ENCODE measurements at places on chromosomes 6 and 20.

GRCh38 chr6:170291271-170292110, 613 bp upstream of the DLL1 start:
- DNase-seq, result no peak

DNA sequence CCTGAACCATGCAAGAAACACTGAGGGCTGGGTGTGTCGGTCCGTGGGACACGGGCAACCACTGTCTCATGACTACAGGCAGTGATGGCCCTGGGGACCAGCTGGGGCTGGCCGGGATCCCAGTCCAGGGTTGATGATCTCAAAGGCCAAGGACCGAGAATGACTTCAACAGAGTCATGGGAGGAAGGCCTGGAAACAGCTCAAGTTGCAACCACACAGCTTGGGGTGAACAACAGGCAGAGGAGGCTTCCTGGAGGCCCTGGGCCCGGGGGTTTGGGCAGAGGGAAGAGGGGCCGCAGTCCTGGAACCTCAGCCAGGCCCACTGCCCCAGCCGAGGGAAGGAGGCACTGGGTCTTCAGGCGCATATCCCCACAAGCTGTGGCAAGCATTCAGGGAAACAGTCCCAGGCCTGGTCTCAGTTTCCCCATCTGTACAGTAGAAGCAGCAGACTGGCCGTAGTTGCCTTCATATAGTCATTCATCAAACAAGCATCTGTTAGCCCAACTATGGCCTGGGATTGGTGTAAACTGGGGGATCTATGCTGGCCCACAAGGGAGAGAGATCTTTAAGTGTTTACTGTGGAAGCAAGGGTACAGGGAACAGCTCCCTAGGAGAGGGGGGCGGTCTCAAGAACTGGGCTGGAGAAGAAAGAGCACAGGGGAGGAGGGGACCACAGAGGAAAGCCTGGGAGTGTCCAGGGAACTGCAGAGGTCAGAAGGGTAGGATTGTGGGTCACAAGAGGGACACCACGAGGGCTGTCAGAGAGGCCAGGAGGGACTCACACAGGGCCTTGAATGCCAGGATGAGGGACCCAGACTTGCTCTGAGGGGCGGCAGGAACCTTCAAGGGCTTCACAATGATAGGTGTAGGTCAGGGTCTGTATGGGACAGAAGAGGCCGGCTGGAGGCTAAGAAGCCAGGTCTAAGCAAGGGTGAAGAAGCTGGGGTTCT, 2.1 kb downstream of the MYL9 start:
- DNase-seq, result no peak

DNA sequence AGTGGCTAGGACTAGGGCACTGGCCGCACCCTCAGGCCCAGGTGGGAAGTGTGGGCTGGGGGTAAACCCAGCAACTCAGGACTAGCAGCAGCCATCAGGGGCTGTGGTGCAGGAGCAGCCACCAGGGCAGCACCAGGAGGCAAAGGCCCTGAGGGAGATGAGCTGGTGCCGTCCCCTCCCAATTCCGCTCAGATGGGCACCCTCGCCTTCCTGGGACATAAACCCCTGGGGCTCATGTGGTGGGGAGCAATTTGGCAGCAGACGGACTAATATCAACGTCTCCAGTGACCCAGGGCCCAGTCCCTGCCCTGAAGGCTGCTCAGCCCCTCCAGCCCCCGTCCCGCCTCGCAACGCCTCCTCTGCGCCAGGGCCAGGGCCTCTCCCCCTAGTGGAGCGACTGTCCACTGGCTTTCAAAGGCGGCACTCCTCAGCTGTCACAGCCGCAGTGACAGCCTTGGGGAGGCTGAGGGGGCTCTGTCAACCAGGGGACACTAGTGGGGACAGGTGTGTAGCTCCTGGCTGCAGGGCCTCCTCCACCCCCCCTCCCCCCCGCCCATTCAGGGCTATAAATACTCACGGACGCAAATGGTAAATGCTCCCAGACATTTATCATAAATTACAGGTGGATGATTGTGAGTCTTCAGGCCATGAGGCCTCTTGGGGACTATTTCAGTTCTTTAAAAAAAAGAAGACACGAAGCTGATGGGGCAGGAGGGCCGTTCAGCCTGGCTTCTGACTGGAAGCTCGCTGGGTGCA, 349.9 kb downstream of the ZFAND3 start:
- DNase-seq, result no peak

GRCh38 chr20:5975778-5976177, 25.3 kb downstream of the MCM8 start:
- no peak for DNase-seq

DNA sequence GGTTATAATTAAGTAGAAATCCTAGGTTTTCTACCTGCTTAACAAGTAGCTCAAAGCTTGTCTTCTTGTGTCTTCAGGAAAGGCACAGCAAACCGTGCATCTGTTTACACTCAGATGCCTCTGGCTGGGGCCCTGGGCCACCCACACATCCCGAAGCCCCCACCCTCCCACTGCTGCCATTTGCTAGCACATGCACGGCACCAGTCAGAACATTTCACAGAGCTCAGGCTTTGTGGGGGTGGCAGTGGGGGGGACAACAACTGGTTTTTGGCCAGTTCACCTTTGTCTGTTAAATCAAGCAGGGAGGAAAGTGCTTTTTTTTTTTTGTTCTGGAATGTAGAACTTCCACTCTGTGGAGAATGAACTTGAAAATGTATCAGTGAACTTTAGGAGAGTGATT, 77.7 kb downstream of the LINC00237 start:
- DNase-seq, result no peak

GRCh38 chr20:13028001-13028400, 19.2 kb downstream of the SPTLC3 start:
- DNase-seq, result no peak

DNA sequence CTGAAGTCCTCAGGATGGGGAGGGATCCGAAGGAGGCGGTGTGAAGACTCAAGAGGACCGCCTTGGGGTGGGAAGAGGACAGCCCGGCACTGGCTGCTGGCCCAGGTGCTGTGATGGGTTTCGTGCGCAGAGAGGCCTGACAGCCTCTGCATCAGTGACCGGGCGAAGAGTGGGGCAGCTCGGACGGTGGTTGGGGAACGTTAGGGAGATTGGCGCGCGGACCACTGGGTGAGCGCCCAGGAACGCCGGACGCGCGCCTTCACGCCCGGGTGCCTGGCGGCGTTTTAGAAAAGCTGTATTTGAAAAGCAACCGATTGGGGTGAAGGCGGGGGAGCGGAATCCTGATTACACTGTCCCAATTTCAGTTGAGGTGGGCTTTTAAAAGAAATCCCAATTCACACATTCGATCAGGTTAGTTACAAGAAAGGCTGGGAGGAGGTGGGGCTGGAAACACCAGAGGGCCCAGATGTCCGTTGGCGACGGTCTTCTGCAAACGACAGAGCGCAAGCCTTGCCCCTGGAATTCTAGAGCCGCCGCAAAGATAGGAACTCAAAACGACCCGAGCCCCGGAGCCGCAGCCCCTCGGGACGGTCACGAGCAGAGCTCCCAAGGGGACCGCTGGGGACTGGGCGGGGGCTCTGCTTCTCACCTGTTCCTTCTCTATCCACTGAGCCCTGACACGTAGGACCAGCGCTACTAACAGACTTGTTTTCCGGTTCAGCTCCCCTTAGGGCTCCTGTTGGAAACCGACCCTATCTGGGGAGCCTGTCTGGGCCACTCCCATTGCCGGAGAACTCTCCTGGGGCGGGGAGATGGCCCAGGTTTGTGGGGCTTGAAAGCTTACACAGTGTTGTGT, 8.5 kb upstream of the TRIM40 start:
- DNase-seq, result no peak

- DNase-seq, result no peak
Observed at GRCh38 chr6:113146878-113147277, 710.3 kb upstream of the MARCKS start.

- no peak for DNase-seq
Observed at GRCh38 chr6:119303164-119303887, 46.2 kb downstream of the MAN1A1 start.

- no peak for DNase-seq
Observed at GRCh38 chr6:144767051-144767450, 481.9 kb downstream of the UTRN start.

DNA sequence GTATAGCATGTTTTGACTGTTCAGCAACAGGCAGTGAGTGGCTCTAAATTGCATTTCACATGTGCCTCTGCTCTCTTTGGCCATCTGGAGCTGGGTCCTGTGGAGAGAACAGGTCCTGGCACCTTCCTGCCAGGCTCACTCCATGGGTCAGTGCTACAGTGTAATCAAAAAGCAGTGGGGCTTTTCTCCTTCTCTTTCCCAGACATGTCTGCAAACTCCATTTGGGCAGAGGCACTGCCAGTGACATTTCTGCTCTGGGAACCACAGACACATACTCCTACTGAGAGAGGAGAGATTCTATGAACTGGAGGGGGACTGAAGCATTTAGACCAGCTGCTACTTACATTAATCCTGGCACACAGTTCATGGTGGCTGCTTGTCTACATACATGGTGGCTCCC, 68.3 kb upstream of the TRAF3IP2 start:
- DNase-seq, result no peak

GRCh38 chr20:55888685-55889084, 116.6 kb downstream of the CBLN4 start:
- DNase-seq, result no peak

- no peak for DNase-seq
Observed at GRCh38 chr20:31593221-31594001, 11.7 kb upstream of the ID1 start.

GRCh38 chr6:70586114-70586513, 19.4 kb downstream of the SDHAF4 start:
- no peak for DNase-seq

- no peak for DNase-seq
Observed at GRCh38 chr20:50398471-50398820, 111.7 kb upstream of the PTPN1 start.

DNA sequence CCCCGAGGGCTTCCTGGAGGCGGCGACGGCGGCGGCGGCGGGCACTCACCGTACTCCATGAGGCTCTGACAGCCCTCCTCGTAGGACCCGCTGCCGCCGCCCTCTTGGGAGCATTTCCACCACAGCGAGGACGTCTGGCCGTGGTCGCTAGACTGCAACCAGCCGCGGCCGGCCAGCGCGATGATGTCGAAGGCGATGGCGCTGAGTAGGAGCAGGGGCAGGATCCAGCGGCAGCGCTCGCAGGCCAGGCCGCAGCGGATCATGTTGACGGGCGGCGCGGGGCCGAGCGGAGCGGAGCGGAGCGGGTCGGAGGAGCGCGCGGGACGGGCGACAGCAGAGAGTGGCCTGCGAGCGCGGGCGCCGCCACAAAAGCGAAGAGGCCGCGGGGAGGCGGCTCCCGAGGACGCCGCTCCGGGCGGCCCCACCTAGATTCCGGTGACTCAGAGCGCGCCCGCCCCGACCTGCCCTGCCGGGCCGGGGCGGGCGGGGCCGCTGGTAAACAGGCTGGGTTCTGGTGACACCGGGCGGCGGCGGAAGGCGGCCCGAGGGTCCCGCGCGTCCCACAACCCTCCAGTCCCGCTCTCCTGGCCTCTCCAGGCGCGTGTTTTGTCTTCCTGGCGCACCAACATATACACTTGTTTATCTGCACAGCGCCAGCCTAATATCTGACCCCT, at the start of gene PERP:
TSS of gene PERP (minus strand) at position 342 of the 674 bp plus-strand sequence. CDS start at position 263, 79 bp downstream.
- DNase-seq, result peak; percentile 43

- no peak for DNase-seq
Observed at GRCh38 chr20:59819496-59820203, 113.8 kb downstream of the SYCP2 start.

GRCh38 chr6:142280927-142281326, 20.9 kb upstream of the ADGRG6 start:
- no peak for DNase-seq

DNA sequence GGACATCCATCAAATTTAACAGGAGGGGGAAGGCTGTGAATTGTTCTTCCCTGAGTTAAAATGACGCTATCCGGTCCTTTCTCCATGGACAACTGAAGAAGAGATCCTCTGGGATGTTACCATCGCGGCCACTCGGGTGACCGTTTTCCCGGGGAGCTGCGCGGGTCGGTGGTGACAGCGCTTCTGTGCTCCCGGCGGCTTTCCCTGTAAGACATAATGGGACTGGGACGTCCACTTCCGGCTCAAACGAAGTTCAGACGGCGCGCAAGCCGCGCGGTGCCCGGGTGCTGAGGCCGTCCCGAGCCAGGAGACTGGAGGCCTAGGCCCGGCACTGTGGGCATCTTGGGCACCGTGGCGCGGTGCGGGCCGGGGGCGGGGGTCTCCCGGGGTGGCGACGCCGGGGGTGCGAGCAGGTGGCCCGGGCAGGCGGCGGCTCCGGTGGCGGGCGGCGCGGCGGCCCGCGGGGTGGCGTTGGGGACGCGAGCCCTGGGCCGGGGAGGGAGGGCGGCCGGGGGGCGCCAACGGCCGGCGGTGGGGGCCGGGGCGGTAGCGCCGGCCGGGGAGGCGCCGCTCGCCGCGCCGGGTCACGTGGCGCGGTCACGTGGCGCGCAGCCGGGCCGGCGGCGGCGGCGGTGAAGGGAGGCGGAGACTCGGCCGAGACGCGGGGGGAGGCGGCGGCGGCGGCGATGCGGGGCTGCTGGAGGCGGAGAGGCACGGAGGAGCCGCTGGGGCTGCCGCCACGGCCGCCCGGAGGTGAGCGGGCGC, 63.6 kb downstream of the GTF2H5 start:
- peak; percentile 40 for DNase-seq

- DNase-seq, result no peak
Observed at GRCh38 chr6:135860361-135860760, 8.9 kb downstream of the PDE7B start.

- no peak for DNase-seq
Observed at GRCh38 chr20:63140514-63141433, 75.2 kb downstream of the YTHDF1 start.

- no peak for DNase-seq
Observed at GRCh38 chr6:38086346-38086745, 266.8 kb downstream of the ZFAND3 start.

GRCh38 chr6:12328701-12329100, 38.5 kb downstream of the EDN1 start:
- DNase-seq, result no peak

DNA sequence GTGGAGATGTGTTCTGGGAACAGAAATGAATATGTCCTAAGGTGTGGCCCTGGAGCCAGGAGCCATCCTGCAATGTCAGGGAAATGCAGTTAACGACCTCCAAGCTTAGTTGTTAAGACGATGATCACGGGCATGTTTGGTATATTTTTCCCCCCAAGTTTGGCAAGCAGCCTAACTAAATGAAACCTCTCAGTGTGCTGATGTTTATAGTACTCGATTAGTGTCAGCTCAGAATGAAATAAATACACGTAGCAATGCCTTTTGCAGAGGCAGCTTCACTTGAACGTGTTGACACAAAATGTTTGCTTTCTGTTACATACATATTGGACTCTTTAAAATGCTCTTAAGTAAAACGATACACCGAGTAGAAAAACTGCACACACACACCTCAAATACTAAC, 76.2 kb upstream of the OLIG3 start:
- DNase-seq, result no peak

- DNase-seq, result no peak
Observed at GRCh38 chr6:143074101-143074500, 13.4 kb downstream of the AIG1 start.

GRCh38 chr20:38723017-38723847, 1.1 kb upstream of the SLC32A1 start:
- no peak for DNase-seq

All from stimulated activated CD8-positive, alpha-beta memory T cell treated with anti-CD3 and anti-CD28 coated beads, Interleukin-7, amount 100 ng/mL, for 48 hours (primary cell).